ENCODE measurements at places on chromosomes 6 and 20.

- H3K36me3 ChIP-seq, result no peaks in the 10 kb centered on the region
- DNase-seq, result no peak
- no peak overlapping the region for H3K4me3 ChIP-seq
- H3K27ac ChIP-seq, result no peak overlapping the region
- peaks cover 9% of the 10 kb centered on the region for H3K4me1 ChIP-seq
- no peaks in the 10 kb centered on the region for H3K27me3 ChIP-seq
Observed at GRCh38 chr20:33488201-33488600, 1.7 kb upstream of the CBFA2T2 start.

- peak; percentile 28 for DNase-seq
- H3K27me3 ChIP-seq, result no peaks in the 10 kb centered on the region
- H3K4me1 ChIP-seq, result no peaks in the 10 kb centered on the region
- no peak overlapping the region for H3K27ac ChIP-seq
- H3K4me3 ChIP-seq, result no peak overlapping the region
Observed at GRCh38 chr6:88780714-88781389, 182.6 kb downstream of the RNGTT start.

GRCh38 chr20:1362484-1362883 is 30.4 kb downstream of the FKBP1A start:
- no peaks in the 10 kb centered on the region for H3K4me1 ChIP-seq
- DNase-seq, result no peak
- H3K4me3 ChIP-seq, result no peak overlapping the region
- H3K27me3 ChIP-seq, result no peaks in the 10 kb centered on the region

GRCh38 chr20:13671916-13672378 is 33.2 kb upstream of the TASP1 start:
- no peak overlapping the region for H3K27ac ChIP-seq
- no peak overlapping the region for H3K4me3 ChIP-seq
- H3K27me3 ChIP-seq, result no peaks in the 10 kb centered on the region

DNA sequence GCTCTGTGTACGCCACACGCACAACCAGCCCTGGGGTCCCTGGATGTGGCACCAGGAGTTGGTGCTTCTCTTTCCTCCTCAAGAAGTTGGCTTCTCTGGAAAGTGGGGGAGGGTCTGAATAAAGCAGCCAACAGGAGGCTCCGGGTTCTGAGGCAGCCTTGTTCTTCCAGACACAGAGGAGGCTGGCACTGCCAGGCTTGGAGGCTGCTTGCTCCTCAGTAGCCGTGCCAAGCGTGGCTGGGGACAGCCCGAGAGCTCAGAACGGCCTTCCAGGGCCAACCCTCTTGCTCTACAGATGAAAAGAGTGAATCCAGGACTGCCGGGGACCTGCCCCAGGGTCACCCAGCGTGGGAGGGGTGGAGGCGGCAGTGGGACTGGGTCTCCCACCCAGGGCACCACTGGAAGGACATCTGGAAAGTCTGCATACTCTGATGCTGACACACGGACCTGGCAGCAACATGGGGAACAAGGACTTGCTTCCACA is 70.4 kb downstream of the SLC22A23 start:
- H3K4me1 ChIP-seq, result peaks cover 87% of the 10 kb centered on the region
- H3K36me3 ChIP-seq, result no peaks in the 10 kb centered on the region
- H3K27me3 ChIP-seq, result no peaks in the 10 kb centered on the region
- peak overlapping the region; percentile 12 for H3K4me3 ChIP-seq

GRCh38 chr6:79946272-79947190 is 822 bp downstream of the ELOVL4 start:
- no peaks in the 10 kb centered on the region for H3K27me3 ChIP-seq
- no peaks in the 10 kb centered on the region for H3K4me1 ChIP-seq
- no peak for DNase-seq

GRCh38 chr6:145964948-145965366 is 799 bp upstream of the SHPRH start:
- H3K4me1 ChIP-seq, result no peaks in the 10 kb centered on the region
- no peak overlapping the region for H3K27ac ChIP-seq
- no peak for DNase-seq
- H3K4me3 ChIP-seq, result peak overlapping the region; percentile 79
- H3K27me3 ChIP-seq, result no peaks in the 10 kb centered on the region

- no peaks in the 10 kb centered on the region for H3K27me3 ChIP-seq
- H3K36me3 ChIP-seq, result no peaks in the 10 kb centered on the region
- no peak for DNase-seq
Observed at GRCh38 chr6:137657351-137657911, 163.2 kb upstream of the OLIG3 start.

- H3K4me1 ChIP-seq, result peaks cover 13% of the 10 kb centered on the region
- H3K36me3 ChIP-seq, result no peaks in the 10 kb centered on the region
- DNase-seq, result no peak
- no peaks in the 10 kb centered on the region for H3K27me3 ChIP-seq
- H3K27ac ChIP-seq, result no peak overlapping the region
Observed at GRCh38 chr6:90294008-90294511, 2.6 kb downstream of the BACH2 start.

- no peak overlapping the region for H3K4me3 ChIP-seq
- DNase-seq, result no peak
- H3K36me3 ChIP-seq, result no peaks in the 10 kb centered on the region
- H3K4me1 ChIP-seq, result no peaks in the 10 kb centered on the region
- no peaks in the 10 kb centered on the region for H3K27me3 ChIP-seq
- no peak overlapping the region for H3K27ac ChIP-seq
Observed at GRCh38 chr6:118485601-118486550, 62.2 kb upstream of the PLN start.

DNA sequence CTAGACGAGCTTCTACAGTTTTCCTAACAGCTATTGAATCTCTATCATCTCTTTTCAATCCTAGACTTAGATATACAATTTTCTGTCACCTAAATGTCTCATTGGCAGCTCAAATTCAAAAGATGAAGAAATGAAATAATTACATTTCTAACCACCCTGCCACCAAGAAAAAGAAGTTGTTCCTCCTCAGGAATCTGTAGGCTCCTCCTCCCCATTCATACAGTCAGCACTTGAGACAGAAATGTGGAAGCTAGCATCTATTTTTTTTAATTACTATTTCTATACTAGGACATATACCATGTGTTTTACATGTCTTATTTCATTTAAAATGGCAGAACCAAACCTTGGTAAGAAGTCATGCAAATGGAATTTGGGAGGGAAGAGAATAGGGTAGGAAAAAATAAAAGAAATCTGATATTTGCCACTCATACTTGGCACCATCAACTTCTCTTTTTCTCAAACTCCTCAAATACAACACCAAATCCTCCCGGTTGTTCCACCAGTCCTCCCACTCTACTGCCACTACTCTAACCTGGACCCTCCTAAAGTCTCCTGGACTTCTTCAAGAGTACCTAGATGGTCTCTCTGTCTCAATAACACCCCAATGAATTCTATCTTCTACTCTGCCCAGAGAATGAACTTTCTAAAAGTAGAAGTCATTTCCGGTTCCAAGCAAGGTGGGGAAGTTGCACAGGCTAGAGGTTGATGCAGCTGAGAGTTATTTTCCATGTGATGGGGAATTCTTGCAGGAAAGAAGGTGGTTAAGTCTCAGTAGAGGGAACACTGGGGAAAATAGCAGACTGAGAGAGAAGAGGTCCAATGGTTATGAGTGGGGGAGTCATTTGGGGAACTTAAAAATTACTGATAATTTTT is 54.1 kb downstream of the ATXN1 start:
- no peak overlapping the region for H3K4me3 ChIP-seq
- peaks cover 12% of the 10 kb centered on the region for H3K4me1 ChIP-seq
- H3K36me3 ChIP-seq, result no peaks in the 10 kb centered on the region
- no peaks in the 10 kb centered on the region for H3K27me3 ChIP-seq
- no peak overlapping the region for H3K27ac ChIP-seq

DNA sequence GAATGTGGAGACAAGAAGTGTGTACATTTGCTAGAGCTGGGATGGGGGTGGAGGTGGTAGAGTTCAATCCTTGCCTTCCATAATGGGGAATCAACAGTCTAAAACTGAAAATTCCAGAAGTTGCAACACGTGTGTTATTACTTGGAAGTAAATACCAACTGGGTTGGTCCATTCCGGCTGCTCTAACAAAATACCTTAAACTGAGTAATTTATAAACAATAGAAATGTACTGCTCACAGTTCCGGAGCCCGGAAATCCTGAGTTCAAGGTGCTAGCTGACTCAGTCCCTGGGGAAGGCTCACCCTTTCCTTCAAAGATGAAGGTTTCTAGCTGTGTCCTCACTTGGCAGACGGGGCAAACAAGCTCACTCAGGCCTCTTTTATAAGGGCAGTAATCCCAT is 59.0 kb downstream of the RIN2 start:
- H3K4me3 ChIP-seq, result no peak overlapping the region
- H3K36me3 ChIP-seq, result no peaks in the 10 kb centered on the region
- no peak overlapping the region for H3K27ac ChIP-seq
- H3K27me3 ChIP-seq, result no peaks in the 10 kb centered on the region

DNA sequence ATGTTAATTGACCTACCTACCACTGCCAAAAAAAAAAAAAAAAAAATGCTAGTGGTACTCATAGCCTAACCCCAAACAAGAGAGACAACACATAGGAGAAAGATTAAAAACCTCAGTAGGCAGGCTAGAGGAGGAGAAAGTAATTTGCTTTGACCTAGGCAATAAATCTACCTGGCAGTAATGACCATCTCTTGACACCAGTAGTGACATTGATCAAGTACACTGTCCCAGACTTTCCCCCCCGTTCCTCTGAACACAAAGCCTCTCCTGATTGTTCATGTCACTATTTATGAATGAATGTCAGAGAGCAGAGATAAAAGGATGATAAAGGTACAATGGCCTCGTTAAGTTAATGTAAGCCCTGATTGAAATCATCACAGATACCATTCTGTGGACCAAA is 746.8 kb downstream of the CBLN4 start:
- H3K27ac ChIP-seq, result no peak overlapping the region
- H3K4me1 ChIP-seq, result no peaks in the 10 kb centered on the region
- no peak overlapping the region for H3K4me3 ChIP-seq

DNA sequence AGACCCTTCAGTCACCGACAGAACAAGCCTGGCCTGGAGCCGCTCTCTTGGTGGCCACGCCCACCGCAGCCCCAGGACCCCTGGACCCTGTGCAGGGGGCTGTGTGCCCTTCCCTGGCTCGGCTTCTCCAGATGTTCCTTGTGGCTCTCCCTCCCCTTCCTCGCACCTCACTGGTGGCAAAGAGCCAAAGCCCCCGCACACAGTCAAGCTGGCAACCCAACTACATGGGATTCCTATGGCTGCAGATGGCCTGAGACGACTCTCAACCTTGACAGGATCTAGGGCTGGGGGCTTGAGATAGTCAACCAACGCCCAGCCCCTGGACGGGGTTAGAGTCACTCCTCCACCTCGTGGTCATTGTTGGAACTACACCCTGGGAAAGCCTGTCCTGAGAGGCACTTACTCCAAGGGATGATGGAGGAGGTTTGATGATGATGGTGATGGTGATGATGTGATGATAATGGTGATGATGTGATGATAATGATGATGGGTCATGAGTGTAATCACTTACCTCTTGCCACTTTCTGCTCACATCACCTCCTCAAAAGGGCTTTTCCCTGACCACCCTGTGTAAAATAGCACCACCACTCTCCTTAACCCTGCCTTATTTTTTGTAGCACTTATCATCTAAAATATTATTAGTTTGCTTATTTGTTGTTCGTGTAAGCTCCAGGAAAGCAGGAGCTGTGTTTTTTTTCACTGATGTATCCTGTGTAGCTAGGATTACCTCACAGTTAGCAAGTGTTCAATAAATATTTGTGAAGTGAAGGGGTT is 278.4 kb downstream of the LRFN2 start:
- no peaks in the 10 kb centered on the region for H3K4me1 ChIP-seq
- H3K36me3 ChIP-seq, result no peaks in the 10 kb centered on the region
- no peak overlapping the region for H3K27ac ChIP-seq

GRCh38 chr6:31878726-31879125 is at the start of gene SLC44A4:
Gene SLC44A4 (minus strand): TSS chr6:31878997. CDS start chr6:31878980, 17 bp downstream.
- H3K4me3 ChIP-seq, result no peak within 1 kb of the TSS
- no peaks in the 10 kb centered on the region for H3K4me1 ChIP-seq
- H3K27ac ChIP-seq, result no peak within 1 kb of the TSS

- peak overlapping the region; percentile 88 for H3K27ac ChIP-seq
- peaks cover 5% of the 10 kb centered on the region for H3K36me3 ChIP-seq
- peaks cover 2% of the 10 kb centered on the region for H3K4me1 ChIP-seq
Observed at GRCh38 chr6:27472182-27472616, 706 bp downstream of the ZNF184 start.

DNA sequence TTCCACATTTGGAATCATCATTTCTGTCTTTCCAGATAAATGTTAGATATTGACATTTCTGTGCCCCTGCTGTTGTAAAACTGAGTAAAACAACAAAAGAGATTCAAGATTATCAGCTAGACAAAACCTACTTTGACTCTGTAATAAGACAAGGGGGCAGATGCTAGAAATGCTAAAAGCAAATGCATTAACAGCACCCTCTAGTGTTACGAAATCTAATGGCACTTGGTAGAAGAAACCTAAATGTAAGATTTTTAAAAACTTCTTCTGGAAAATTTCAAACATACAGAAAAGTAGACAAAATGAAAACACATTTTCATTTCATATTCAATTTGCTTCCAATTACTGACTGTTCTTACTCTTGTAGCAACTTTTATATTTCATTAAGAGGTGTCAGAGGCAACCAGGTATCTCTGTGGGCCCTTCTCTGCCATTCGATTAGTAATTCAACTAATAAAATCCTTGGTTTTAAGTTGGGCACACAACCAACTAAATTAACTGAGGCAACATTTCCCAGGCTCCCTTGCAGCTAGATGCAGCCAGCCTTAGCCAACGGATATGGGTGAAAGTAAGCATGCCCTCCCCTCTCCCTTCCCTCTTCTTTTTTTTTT is 45.0 kb downstream of the SLC23A2 start:
- no peaks in the 10 kb centered on the region for H3K36me3 ChIP-seq
- H3K4me1 ChIP-seq, result peaks cover 30% of the 10 kb centered on the region
- H3K4me3 ChIP-seq, result no peak overlapping the region
- H3K27me3 ChIP-seq, result no peaks in the 10 kb centered on the region

- no peak for DNase-seq
- H3K27ac ChIP-seq, result no peak overlapping the region
- H3K27me3 ChIP-seq, result no peaks in the 10 kb centered on the region
- H3K4me1 ChIP-seq, result no peaks in the 10 kb centered on the region
Observed at GRCh38 chr6:1290805-1291204, 21.1 kb upstream of the FOXQ1 start.

GRCh38 chr20:53692465-53693067 is 98.9 kb upstream of the ZNF217 start:
- H3K27me3 ChIP-seq, result no peaks in the 10 kb centered on the region
- H3K36me3 ChIP-seq, result no peaks in the 10 kb centered on the region
- no peak for DNase-seq
- no peak overlapping the region for H3K4me3 ChIP-seq

DNA sequence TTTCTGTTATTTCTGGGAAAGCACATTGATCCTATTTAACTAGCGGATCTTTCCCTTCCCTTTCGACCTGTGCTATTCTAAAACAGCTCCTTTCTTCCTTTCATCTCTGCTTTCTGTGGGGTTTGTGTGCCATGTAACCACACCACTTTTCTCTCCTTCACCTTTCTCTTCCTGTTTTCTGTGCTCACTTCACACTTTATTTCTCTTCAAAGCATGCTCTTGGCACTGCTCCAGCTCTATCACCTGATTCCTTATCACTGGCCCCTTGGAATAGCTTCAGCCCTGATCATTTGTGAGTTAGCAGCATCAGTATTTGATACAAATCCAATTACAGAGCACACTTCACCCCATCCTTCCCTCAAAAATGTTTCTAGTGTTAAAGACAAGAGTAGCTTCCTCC is 8.1 kb upstream of the METTL24 start:
- no peaks in the 10 kb centered on the region for H3K4me1 ChIP-seq
- no peak overlapping the region for H3K4me3 ChIP-seq
- DNase-seq, result no peak
- no peak overlapping the region for H3K27ac ChIP-seq
- H3K27me3 ChIP-seq, result peaks cover 64% of the 10 kb centered on the region
